A549 treated with Hydrocortisone at 1 μM for 4 hours (cell line): ENCODE measurements at places on chromosomes 1 and 21. TPM values are rescaled to one million over a fixed set of nuclear protein-coding genes. Genes with fewer than 3 reads are reported as not detected.

MTARC1 gene
- total RNA-seq: 7.8 to 9.6 TPM (median 8.7 TPM) in 5 replicates

ESPN gene
- 0.22 to 1.2 TPM (median 0.51 TPM) in 5 replicates for total RNA-seq

PHC2 gene
- 94.0 to 113 TPM (median 111 TPM) in 5 replicates for total RNA-seq

SPRR2D gene
- 0.18 TPM in 1 of 5 replicates, not detected in the others for total RNA-seq

CR1L gene
- not detected in 5 replicates for total RNA-seq

PROX1 gene
- total RNA-seq: 0.02 to 0.07 TPM (median 0.03 TPM) in 5 replicates

BECN2 gene
- not detected in 5 replicates for total RNA-seq

ATAD3C gene
- not detected in 5 replicates for total RNA-seq

ADAMTSL4 gene
- 4.4 to 7.3 TPM (median 6.8 TPM) in 5 replicates for total RNA-seq

FAM163A gene
- total RNA-seq: not detected in 5 replicates

C1orf198 gene
- total RNA-seq: 16.3 to 21.3 TPM (median 18.6 TPM) in 5 replicates

DNASE2B gene
- not detected in 5 replicates for total RNA-seq

AK4 gene
- 29.1 to 32.7 TPM (median 31.3 TPM) in 5 replicates for total RNA-seq

IFNAR2 gene
- 14.6 to 16.3 TPM (median 15.4 TPM) in 5 replicates for total RNA-seq

PRKCZ gene
- total RNA-seq: 8.8 to 10.3 TPM (median 9.7 TPM) in 5 replicates

FNDC5 gene
- 0.25 to 0.98 TPM (median 0.42 TPM) in 5 replicates for total RNA-seq

RNU1-1 gene
- total RNA-seq: 6.1 to 30.4 TPM (median 9.0 TPM) in 3 of 5 replicates, not detected in the others

OPTC gene
- not detected in 5 replicates for total RNA-seq

GJA9 gene
- total RNA-seq: 0.07 TPM in 1 of 5 replicates, not detected in the others

ACTN2 gene
- 0.01 to 0.15 TPM (median 0.06 TPM) in 4 of 5 replicates, not detected in the other for total RNA-seq

SHE gene
- 0.10 to 0.20 TPM (median 0.12 TPM) in 5 replicates for total RNA-seq

ASB17 gene
- not detected in 5 replicates for total RNA-seq

RGS1 gene
- total RNA-seq: not detected in 5 replicates

ATP6V1G3 gene
- not detected in 5 replicates for total RNA-seq

C1orf232 gene
- total RNA-seq: not detected in 5 replicates

SLC9C2 gene
- total RNA-seq: not detected in 5 replicates

LMX1A gene
- not detected in 5 replicates for total RNA-seq

CNR2 gene
- 0.01 TPM in 1 of 5 replicates, not detected in the others for total RNA-seq

KPRP gene
- not detected in 5 replicates for total RNA-seq

SYTL1 gene
- total RNA-seq: 0.26 to 0.56 TPM (median 0.51 TPM) in 5 replicates

RPS6KA1 gene
- 16.1 to 18.0 TPM (median 16.4 TPM) in 5 replicates for total RNA-seq

SELENBP1 gene
- total RNA-seq: 6.1 to 7.8 TPM (median 7.5 TPM) in 5 replicates

ZNF648 gene
- total RNA-seq: not detected in 5 replicates

C8A gene
- not detected in 5 replicates for total RNA-seq

SGIP1 gene
- not detected in 5 replicates for total RNA-seq

CADM3 gene
- total RNA-seq: 0.02 to 0.15 TPM (median 0.08 TPM) in 5 replicates

PRELP gene
- 0.01 TPM in 1 of 5 replicates, not detected in the others for total RNA-seq

RIPPLY3 gene
- total RNA-seq: 0.38 to 0.59 TPM (median 0.59 TPM) in 5 replicates

GRIK1 gene
- not detected in 5 replicates for total RNA-seq

OR2T27 gene
- total RNA-seq: not detected in 5 replicates

GIPC2 gene
- total RNA-seq: 0.03 to 0.07 TPM in 2 of 5 replicates, not detected in the others

SDC3 gene
- 8.0 to 12.2 TPM (median 9.9 TPM) in 5 replicates for total RNA-seq

RNF19B gene
- 16.7 to 19.3 TPM (median 18.5 TPM) in 5 replicates for total RNA-seq

OLFML2B gene
- total RNA-seq: 0.53 to 0.66 TPM (median 0.55 TPM) in 5 replicates

CHD1L gene
- total RNA-seq: 30.6 to 37.0 TPM (median 31.5 TPM) in 5 replicates

CYB5RL gene
- total RNA-seq: 2.7 to 3.6 TPM (median 3.1 TPM) in 5 replicates

VSIG8 gene
- total RNA-seq: 0.08 to 0.15 TPM in 2 of 5 replicates, not detected in the others

ELF3 gene
- total RNA-seq: 112 to 157 TPM (median 146 TPM) in 5 replicates

CHRNB2 gene
- total RNA-seq: 0.29 to 0.54 TPM (median 0.43 TPM) in 5 replicates

SPRR2E gene
- not detected in 5 replicates for total RNA-seq

EFNA1 gene
- total RNA-seq: 21.4 to 32.6 TPM (median 26.0 TPM) in 5 replicates

AMY1C gene
- not detected in 5 replicates for total RNA-seq

CFAP45 gene
- 0.41 to 0.83 TPM (median 0.59 TPM) in 5 replicates for total RNA-seq

CHI3L1 gene
- total RNA-seq: not detected in 5 replicates

GABRD gene
- total RNA-seq: 0.39 to 0.83 TPM (median 0.46 TPM) in 5 replicates

TNFRSF1B gene
- 0.47 to 0.71 TPM (median 0.51 TPM) in 5 replicates for total RNA-seq

B3GALT6 gene
- 11.3 to 19.2 TPM (median 17.6 TPM) in 5 replicates for total RNA-seq

PSMD4 gene
- total RNA-seq: 166 to 193 TPM (median 187 TPM) in 5 replicates

KDF1 gene
- 0.20 to 0.35 TPM (median 0.26 TPM) in 5 replicates for total RNA-seq
